ENCODE measurements at places on chromosomes 7 and 10.

GRCh38 chr7:27631391-27631790, 31.3 kb downstream of the HIBADH start:
- DNase-seq, result no peak

- DNase-seq, result no peak
Measured at GRCh38 chr7:2593036-2593727, 34.4 kb downstream of the IQCE start.

- no peak for DNase-seq
Measured at GRCh38 chr7:31082447-31082846, 30.3 kb downstream of the ADCYAP1R1 start.

DNA sequence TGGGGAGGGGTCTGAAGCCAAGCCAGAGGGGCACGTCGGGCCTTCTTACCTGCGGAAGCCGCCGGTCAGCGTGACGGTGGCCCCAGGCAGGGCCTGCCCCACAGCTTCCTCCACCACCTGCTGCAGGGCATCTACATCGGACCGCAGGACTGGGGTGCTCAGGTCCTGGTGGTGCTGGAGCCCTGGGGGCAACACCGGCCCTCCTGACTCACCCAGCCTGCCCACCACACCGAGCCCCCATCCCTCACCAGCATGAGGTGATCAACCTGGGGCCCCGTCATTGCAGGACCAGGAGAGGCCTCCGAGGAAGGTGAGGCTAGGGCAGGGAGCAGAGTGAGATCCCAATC, 8.0 kb downstream of the POLM start:
- no peak for DNase-seq

DNA sequence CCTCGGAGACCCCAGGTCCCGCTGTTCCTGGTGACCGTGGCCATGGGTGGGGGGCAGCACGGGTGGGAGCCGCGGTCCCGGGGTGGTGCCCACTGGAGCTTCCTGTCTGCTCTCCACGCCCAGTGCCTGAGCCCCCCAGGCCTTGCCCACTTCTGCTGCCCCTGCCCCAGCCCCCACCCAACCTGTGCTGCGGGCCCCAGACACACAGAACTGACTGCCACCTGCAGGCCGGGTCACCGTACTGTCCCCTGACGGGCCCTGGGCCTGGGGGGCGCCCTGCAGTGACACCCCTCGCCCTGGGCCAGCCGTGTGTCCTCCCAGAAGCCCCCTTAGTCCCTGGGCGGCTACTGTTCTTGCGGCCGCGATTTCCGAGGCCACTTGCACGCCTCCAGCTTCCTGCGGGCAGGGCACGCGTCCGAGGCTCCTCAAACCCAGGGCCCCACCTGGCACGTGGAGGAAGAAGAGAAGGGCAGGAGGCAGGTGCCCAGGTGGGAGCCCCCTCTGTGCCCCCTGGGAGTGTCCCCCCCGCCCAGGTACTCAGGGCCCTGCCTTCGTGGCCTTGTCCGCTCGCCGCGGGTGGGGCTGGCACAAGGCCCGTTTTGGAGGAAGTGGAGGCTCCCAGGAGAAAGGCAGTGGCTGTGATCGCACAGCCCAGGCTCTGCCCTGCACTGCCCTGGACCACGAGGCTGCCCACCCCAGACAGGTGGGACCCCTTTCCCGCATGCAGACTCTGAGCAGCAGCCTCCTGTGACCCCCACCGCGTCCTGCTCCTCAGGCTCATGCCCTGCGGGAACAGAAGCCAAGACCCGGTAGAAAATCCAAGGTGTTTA, 10.4 kb downstream of the TMEM184A start:
- DNase-seq, result no peak

DNA sequence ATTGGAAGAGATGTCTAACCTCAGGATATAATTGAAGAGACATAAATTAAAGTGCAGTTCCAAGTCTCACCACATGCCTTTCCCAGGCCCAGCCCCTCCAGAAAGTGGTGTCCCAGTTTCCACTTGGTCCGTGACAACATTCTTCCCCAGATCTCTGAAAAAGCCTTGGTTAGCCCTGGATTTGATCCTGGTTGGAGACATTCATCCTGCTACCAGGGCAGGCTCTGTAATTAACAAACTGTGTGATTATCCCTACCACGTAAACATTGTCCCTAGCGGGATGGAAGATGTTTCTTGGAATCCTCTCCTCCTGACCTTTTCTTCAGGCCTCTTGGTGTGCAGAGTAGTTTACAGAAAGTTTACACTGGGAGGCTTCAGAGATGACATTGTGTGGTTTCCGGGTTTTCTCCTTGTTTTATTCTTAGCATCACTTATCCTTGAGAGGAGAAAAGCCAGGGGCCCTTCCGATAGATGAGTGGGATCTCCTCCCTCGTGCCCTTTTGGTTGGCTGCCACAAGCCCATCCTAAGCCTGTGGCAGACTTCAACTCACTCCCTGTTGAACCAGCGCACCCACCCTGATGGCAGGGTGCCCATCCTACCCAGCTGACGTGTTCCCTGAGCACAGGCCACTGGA, 83.8 kb downstream of the COL13A1 start:
- no peak for DNase-seq

- no peak for DNase-seq
Measured at GRCh38 chr10:78258323-78259030, 224.8 kb downstream of the RPS24 start.

- no peak for DNase-seq
Measured at GRCh38 chr7:142327628-142328405, 70.0 kb upstream of the PRSS58 start.
